ENCODE measurements at places on chromosomes 7 and 10. TPM values are rescaled to one million over a fixed set of nuclear protein-coding genes. Genes with fewer than 3 reads are reported as not detected.

DNA sequence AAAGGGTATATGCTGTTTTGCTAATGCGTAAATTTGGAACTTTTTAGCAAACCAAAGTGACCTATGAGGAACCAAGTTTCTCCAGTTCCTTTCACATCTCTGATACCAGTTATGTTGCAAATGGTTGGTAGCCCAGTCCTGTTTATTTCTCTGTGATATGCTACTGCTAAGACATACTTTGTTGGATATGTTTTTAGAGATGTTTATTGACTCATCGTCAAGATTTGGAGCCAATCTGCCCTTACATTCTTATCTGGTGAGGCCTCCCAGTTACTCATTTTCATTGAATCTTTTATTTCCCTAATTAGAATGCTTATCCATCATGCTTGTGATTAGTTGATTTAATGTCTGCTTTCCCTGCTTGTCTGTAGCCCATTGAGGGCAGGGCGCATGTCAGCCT, 58.9 kb downstream of the LRGUK start:
- no peak overlapping the region for H3K27ac ChIP-seq
- no peaks in the 10 kb centered on the region for H3K27me3 ChIP-seq
- H3K4me3 ChIP-seq = no peak overlapping the region
- DNase-seq = no peak
- no peaks in the 10 kb centered on the region for H3K4me1 ChIP-seq

GRCh38 chr7:14590206-14590605, 312.3 kb downstream of the DGKB start:
- H3K4me1 ChIP-seq = no peaks in the 10 kb centered on the region
- H3K36me3 ChIP-seq = no peaks in the 10 kb centered on the region
- no peak for DNase-seq

DNA sequence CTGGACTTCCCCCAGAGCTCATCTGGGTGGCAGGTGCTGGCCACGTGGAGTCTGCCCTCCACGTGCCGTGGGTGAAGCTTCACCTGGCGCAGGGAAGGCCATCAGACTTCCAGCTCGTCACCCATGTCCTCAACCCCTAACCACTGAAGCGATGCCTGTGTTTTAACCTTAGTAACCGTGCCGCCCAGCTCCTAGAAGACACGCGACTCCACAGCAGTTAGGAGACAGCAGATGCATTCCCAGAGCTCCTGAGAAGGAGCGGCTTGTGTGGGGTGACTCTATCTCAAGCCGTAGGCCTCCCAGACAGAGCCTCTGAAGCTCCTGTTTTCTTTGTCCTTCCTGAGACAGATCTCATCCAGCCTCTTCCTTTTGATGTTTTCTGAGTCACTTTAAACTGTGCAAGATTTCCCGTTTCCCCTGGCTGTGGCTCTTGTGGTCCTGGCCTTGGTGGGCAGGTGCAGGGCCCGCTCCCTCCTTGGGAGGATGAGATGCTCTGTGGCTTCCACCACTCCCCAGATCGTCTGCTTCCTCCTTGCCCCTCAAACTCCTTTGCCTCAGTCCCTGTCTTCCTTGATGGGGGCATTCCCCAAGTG, 41.4 kb upstream of the AP5Z1 start:
- no peak overlapping the region for H3K4me3 ChIP-seq
- H3K36me3 ChIP-seq = peaks cover 7% of the 10 kb centered on the region
- H3K4me1 ChIP-seq = peaks cover 35% of the 10 kb centered on the region
- no peaks in the 10 kb centered on the region for H3K27me3 ChIP-seq
- H3K27ac ChIP-seq = no peak overlapping the region
- DNase-seq = peak; percentile 34

DNA sequence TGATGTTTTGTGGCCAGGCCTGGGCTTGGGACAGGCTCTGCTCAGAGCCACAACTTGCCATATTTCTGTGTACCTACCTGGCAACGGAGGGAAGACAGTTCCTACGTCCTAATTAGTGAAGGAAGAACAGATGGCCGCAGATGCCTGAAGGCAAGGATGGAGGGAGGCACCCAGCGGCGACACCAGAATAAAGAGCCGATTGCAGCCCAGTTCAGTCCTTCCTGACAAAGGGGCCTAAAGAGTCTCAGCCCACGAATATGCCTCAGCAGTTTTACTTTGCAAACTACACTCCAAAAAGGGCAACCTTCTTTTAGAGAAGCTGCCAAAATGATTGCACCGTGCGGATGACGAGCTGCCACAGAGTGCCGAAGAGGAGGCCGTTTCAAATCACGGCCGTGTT, 585.8 kb downstream of the GLRX3 start:
- no peak overlapping the region for H3K4me3 ChIP-seq
- H3K27me3 ChIP-seq = peaks cover 4% of the 10 kb centered on the region
- no peak overlapping the region for H3K27ac ChIP-seq

Gene HTR5A
- not detected for total RNA-seq

Gene PTPRZ1
- total RNA-seq = not detected
